ENCODE measurements at places on chromosomes 11 and 22. TPM values are rescaled to one million over a fixed set of nuclear protein-coding genes. Genes with fewer than 3 reads are reported as not detected.

The LMO1 gene
- total RNA-seq: 0.79 TPM

The SORL1 gene
- 85.9 TPM for total RNA-seq

The JOSD1 gene
- 72.0 TPM for total RNA-seq

The UBQLNL gene
- 0.27 TPM for total RNA-seq

All from upper lobe of left lung (tissue), 6 donors.